Uterus (tissue), 4 donors: ENCODE measurements at places on chromosomes 2 and 18. TPM values are rescaled to one million over a fixed set of nuclear protein-coding genes. Genes with fewer than 3 reads are reported as not detected.

Gene CUL3
- 37.4 TPM for total RNA-seq

Gene FAM237A
- total RNA-seq = not detected

Gene LIMS2
- total RNA-seq = 15.8 TPM

Gene TCF4
- total RNA-seq = 128 TPM

Gene FIGN
- total RNA-seq = 9.8 TPM

Gene BUB1
- total RNA-seq = 0.67 TPM

Gene MAL
- 1.7 TPM for total RNA-seq
